ENCODE measurements at places on chromosomes 6 and 20.

DNA sequence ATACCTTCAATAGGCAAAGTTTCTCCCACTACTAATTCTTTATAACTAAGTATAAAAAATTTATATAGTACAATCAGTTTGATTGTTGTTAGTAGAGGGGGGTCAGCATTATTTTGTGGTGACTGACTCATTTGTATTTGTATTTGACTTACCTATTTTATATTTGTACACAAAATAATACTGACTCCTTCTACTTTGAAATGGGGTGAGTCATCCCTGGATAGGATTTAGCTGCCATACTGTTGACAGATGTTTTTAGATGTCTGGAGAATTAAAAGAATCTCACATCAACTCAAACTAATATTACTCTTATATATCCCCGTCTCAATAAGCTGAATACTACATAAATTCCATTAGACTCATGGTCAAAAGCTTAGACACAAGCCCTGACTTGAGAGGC lies 114.9 kb downstream of the FRK start:
- no peak for DNase-seq

DNA sequence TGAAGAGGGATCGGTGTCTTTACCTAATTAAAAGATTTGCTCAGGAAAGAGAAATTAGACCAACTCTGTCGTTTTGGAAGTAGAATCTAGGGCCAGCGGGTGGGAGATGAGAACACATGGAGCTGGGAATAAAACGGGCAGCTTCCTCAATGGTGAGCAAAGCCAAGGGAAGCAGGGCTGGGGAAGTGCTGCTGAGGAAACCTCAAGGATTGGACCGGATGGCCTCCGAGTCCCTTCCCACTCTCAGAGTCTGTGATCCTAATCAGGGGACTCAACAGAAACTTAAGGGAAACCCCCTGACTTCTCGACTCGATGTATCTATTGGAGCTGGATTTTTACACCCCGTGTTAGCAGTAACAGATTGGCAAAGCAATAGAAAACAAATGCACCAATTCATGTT lies 10.8 kb downstream of the GCNT2 start:
- peak; percentile 39 for DNase-seq

- no peak for DNase-seq
These were observed 57.6 kb upstream of the TIAM2 start for GRCh38 chr6:154937306-154938220.

- DNase-seq = no peak
These were observed 68.1 kb upstream of the TOX2 start for GRCh38 chr20:43846516-43846905.

- DNase-seq = no peak
These were observed 11.2 kb downstream of the OGFRL1 start for GRCh38 chr6:71299541-71300470.

DNA sequence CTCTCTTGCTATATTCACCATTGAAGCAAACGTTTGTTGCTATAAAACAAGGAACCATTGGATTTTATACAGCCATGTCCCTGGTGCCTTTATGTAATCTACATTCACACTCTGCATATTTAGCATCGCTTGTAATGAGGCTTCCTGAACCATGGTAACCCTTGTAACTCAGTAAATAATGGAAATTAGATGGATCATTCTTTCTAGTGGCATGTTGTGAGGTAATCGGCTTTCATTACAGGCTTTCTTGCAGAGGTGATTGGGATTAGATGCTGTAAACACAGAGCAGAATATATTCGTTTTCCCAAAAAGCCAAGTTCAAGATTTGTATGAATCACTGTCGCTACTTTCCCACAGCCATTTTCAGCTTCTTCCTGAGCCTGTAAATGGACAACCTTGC lies 36.1 kb downstream of the SMPDL3A start:
- DNase-seq = no peak

DNA sequence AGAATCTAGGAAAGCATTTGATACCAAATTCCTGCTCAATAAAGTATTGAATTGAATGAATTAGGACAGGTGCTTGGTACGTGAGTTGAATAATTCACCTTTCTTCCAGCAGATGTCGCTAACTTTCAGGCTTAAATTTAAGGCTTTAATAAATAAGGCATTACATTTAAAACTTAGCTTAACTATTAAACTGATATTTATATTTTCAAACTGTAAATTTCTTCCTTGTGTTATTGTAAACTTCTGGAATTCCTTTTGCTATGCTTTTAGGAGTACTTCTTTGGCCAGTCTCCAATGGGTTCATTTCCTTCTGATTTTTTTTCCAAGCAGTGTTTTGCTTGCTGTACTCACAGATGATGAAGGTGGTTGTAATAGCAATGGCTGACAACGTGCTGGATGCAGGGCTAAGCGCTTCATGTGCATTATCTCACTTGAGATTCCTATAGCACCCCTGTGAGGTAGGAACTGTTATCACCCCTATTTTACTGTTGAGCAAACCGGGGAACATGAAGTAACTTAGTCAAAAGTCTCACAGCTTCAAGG lies 71.3 kb upstream of the SLC2A12 start:
- peak; percentile 71 for DNase-seq

GRCh38 chr20:45405571-45406259 lies 2.4 kb upstream of the DBNDD2 start:
- no peak for DNase-seq

DNA sequence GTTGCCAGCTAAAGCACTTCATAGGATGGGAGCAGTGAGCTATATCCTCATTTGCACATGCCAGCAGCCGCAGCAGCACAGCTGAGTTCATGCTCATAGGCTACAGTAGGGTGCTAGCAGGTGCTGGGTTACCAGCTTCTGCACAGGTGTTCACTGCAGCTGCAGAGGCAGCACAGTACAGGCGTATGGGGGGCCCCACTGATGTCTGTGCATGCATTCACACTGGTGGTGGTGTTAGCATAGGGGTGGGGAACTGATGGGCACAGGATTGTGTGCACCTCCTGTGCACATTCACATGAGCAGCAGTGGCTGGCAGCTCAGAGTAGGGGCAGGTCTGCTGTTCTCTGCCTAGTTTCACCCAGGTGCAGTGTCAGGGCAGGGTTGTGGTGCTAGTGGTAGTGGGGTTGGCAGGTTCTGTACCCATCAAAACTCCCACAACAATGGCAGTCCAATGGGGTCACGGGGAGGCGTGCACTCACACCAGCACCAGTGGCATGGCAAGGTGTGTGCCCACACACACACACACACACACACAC lies 58.9 kb upstream of the IRAK1BP1 start:
- no peak for DNase-seq

- DNase-seq = no peak
These were observed 33.9 kb downstream of the ADTRP start for GRCh38 chr6:11744753-11745152.

All from hematopoietic multipotent progenitor cell treated with erythropoietin and hydrocortisone succinate and interleukin-3 and kit ligand, for 6 days (in vitro differentiated cells).